ENCODE measurements at places on chromosomes 4 and X. TPM values are rescaled to one million over a fixed set of nuclear protein-coding genes. Genes with fewer than 3 reads are reported as not detected.

The UBQLN2 gene
- 6.4 TPM for total RNA-seq

GRCh38 chr4:86717651-86718050, 123.5 kb downstream of the PTPN13 start:
- no peaks in the 10 kb centered on the region for H3K4me1 ChIP-seq
- H3K27me3 ChIP-seq: no peaks in the 10 kb centered on the region
- no peak overlapping the region for H3K27ac ChIP-seq
- no peaks in the 10 kb centered on the region for H3K36me3 ChIP-seq

- no peak overlapping the region for H3K27ac ChIP-seq
- no peaks in the 10 kb centered on the region for H3K27me3 ChIP-seq
- no peaks in the 10 kb centered on the region for H3K36me3 ChIP-seq
- H3K4me3 ChIP-seq: no peak overlapping the region
- no peaks in the 10 kb centered on the region for H3K4me1 ChIP-seq
These were observed 90.4 kb upstream of the RAB40AL start for GRCh38 chrX:102846544-102847236.

- H3K27me3 ChIP-seq: no peaks in the 10 kb centered on the region
- peaks cover 7% of the 10 kb centered on the region for H3K4me1 ChIP-seq
- no peaks in the 10 kb centered on the region for H3K36me3 ChIP-seq
These were observed 387.9 kb downstream of the ARHGAP24 start for GRCh38 chr4:85862896-85863295.

GRCh38 chrX:122770581-122770980, 413.5 kb upstream of the GRIA3 start:
- no peak for DNase-seq
- no peak overlapping the region for H3K4me3 ChIP-seq
- no peaks in the 10 kb centered on the region for H3K36me3 ChIP-seq
- H3K27me3 ChIP-seq: no peaks in the 10 kb centered on the region

- no peaks in the 10 kb centered on the region for H3K27me3 ChIP-seq
- no peak for DNase-seq
- no peaks in the 10 kb centered on the region for H3K36me3 ChIP-seq
- no peak overlapping the region for H3K27ac ChIP-seq
- no peak overlapping the region for H3K4me3 ChIP-seq
These were observed 30.1 kb upstream of the MTMR1 start for GRCh38 chrX:150663073-150663472.

DNA sequence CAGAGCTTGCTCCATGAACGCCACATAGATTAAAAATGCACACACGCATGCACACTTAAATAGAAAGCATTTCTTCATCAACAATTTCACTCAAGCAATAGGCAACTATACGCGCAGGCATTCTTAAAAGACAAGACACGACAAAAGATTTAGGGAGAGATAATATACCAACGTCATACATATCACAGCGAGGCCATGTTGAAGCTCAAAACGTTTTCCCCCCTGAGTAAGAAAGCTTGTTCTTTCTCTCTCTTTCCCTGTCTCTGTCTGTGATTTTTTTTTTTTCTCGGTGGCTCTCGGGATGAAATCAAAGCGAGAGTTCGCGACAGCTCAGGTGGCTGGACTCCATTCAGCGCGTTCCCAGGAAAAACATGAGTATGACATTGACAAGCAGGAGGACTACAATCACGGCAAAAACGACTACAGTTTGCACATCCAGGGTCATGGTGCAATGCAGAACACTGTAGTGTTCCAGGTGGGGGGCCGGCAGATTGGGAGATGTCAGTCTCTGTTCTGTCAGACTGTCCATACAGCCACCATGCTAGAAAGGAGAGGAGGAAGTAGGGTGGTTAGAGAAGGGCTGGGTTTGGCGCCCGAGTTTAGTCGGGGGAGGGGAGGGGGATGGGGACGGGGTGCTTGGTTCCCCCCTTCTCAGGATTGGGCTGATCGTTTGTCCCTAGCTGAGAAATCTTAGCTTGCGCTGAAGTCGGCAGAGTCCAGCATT, 30.7 kb downstream of the ARHGEF9 start:
- H3K27ac ChIP-seq: peak overlapping the region; percentile 90
- H3K4me1 ChIP-seq: no peaks in the 10 kb centered on the region
- no peaks in the 10 kb centered on the region for H3K27me3 ChIP-seq
- no peaks in the 10 kb centered on the region for H3K36me3 ChIP-seq
- peak; percentile 22 for DNase-seq
